ENCODE measurements at places on chromosomes 16 and 17. TPM values are rescaled to one million over a fixed set of nuclear protein-coding genes. Genes with fewer than 3 reads are reported as not detected.
A peak's percentile ranks its signal among the peaks of the same experiment; 100 is the strongest.

- DNase-seq, result no peak
- H3K36me3 ChIP-seq, result peaks cover 31% of the 10 kb centered on the region
- H3K4me3 ChIP-seq, result no peak overlapping the region
- H3K27ac ChIP-seq, result peak overlapping the region; percentile 92
- peaks cover 42% of the 10 kb centered on the region for H3K4me1 ChIP-seq
- no peaks in the 10 kb centered on the region for H3K27me3 ChIP-seq
Observed at GRCh38 chr16:29972500-29972899, 1.2 kb upstream of the TAOK2 start.

- H3K27me3 ChIP-seq, result no peaks in the 10 kb centered on the region
- H3K4me1 ChIP-seq, result no peaks in the 10 kb centered on the region
- no peak overlapping the region for H3K27ac ChIP-seq
- no peaks in the 10 kb centered on the region for H3K36me3 ChIP-seq
Observed at GRCh38 chr17:72463287-72464102, 342.7 kb downstream of the SOX9 start.

DNA sequence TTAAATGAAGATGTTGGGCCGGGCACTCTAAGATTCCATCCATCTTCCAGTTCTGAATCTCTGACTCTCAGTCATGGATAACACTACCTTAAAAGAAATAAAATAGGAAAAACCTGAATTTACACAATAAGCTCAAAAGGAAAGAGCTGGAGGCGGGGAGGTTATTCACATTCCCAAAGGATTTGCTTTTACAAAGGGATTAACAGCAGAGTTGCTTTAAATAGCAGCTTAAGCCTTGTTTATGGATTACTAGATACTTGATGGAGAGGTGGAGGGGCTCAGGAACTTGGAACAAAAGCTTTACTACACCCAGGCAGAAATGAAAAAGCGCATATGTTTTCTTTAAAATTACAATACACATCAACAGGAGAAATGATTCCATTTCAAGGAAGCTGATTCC is 84.5 kb downstream of the XYLT1 start:
- DNase-seq, result no peak
- no peak overlapping the region for H3K27ac ChIP-seq
- peaks cover 48% of the 10 kb centered on the region for H3K36me3 ChIP-seq
- peaks cover 66% of the 10 kb centered on the region for H3K4me1 ChIP-seq

DNA sequence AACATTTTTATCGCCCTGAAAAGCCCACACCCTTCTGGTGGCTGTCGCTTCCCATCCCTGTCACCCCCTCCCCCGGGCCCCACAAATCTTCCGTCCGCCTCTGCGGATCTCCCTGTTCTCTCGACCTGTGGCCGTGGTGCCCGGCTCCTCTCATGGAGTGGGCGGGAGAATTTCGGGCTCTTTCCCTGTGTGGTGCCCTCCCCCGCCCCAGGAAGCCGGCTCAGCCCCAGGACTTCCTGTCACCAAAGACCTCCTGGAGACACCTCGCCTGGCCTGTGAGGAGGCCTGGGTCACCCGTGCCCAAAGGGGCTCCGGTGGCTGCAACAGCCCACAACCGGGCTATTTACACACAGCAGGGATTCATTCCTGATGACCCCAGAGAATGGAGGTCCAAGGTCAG is 26.1 kb upstream of the UBE2I start:
- H3K27ac ChIP-seq, result no peak overlapping the region
- H3K4me1 ChIP-seq, result peaks cover 2% of the 10 kb centered on the region

GRCh38 chr17:7262192-7262934 is at the start of gene CLDN7:
CLDN7 (minus strand) TSS chr17:7262478; CDS start chr17:7262043, 435 bp downstream.
- no peak for DNase-seq
- peaks cover 12% of the 10 kb centered on the region for H3K36me3 ChIP-seq
- H3K4me3 ChIP-seq, result peak within 1 kb of the TSS; percentile 63
- H3K4me1 ChIP-seq, result peaks cover 26% of the 10 kb centered on the region
- H3K27ac ChIP-seq, result peak within 1 kb of the TSS; percentile 77

GRCh38 chr17:37847811-37848331 is 76.3 kb upstream of the TBC1D3K start:
- H3K4me3 ChIP-seq, result no peak overlapping the region
- peaks cover 5% of the 10 kb centered on the region for H3K27me3 ChIP-seq
- no peak overlapping the region for H3K27ac ChIP-seq

DNA sequence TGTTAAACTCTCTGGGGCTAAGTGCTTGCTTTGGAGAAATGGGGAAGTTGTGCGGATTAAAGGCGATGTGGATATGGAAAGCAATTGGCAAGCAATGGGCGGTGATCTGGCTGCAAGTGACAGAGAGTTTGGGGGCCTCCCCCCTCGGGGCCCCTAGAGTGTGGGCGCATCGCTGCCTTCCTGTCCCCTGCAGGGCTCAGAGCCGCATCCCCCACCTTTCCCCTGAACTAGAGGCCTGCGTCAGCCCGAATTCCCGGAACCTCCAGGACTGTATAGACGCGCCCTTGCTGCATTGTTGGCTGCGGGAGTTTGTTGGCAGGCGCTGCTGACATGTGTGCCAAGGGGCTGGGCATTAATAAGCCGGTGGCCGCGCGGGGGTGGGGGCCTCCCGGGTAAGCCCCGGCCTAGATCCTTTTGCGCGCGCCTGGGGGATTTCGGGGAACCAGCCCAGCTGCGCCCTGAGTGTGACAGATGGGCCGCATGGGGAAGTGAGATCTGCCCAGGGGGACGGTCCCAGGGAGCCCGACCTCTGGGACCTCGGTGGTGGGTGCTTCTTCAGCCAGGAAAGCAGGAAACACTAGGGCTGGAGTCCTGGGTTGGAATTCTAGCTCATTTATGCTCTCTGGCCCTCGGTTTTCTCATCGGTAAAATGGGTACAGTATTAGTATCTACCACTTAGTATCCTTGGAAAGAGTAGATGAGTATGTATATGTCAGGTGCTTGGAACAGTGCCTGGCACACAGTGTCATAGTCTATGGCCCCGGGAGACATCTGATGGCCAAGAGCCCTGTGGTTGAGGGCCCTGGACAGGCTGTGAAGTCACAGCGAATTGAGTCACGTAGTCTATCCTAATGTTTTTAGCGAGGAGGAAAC is 1.0 kb downstream of the EEF2K start:
- H3K27me3 ChIP-seq, result no peaks in the 10 kb centered on the region
- peaks cover 22% of the 10 kb centered on the region for H3K36me3 ChIP-seq
- peaks cover 40% of the 10 kb centered on the region for H3K4me1 ChIP-seq
- peak; percentile 56 for DNase-seq
- peak overlapping the region; percentile 70 for H3K27ac ChIP-seq
- H3K4me3 ChIP-seq, result peak overlapping the region; percentile 80

DNA sequence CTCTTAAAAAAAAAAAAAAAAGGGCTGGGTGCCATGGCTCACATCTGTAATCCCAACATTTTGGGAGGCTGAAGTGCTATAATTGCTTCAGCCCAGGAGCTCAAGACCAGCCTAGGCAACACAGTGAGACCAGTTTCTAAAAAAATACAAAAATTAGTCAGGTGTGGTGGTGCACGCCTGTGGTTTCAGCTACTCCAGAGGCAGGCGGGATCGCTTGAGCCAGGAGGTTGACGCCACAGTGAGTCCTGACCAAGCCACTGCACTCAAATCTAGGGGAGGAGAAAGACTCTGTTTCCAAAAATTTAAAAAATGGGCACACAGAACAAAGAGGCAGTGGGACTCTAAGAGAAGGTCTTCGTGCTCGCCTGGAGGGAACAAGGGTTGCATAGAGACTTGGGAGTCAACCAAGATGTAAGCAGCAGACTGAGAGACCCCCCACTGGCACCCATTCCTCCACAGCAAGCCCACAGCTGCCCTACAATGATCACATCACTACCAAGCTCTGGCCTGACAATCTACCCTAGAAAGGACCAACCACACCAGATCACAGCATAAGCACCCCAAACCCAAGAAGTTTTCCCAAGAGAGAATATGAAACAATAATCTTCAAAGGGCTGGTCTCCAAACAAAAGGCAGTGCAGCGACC is 121.6 kb downstream of the ANKRD11 start:
- no peak for DNase-seq
- peaks cover 79% of the 10 kb centered on the region for H3K4me1 ChIP-seq
- H3K27me3 ChIP-seq, result no peaks in the 10 kb centered on the region
- H3K4me3 ChIP-seq, result no peak overlapping the region
- H3K27ac ChIP-seq, result peak overlapping the region; percentile 43

DNA sequence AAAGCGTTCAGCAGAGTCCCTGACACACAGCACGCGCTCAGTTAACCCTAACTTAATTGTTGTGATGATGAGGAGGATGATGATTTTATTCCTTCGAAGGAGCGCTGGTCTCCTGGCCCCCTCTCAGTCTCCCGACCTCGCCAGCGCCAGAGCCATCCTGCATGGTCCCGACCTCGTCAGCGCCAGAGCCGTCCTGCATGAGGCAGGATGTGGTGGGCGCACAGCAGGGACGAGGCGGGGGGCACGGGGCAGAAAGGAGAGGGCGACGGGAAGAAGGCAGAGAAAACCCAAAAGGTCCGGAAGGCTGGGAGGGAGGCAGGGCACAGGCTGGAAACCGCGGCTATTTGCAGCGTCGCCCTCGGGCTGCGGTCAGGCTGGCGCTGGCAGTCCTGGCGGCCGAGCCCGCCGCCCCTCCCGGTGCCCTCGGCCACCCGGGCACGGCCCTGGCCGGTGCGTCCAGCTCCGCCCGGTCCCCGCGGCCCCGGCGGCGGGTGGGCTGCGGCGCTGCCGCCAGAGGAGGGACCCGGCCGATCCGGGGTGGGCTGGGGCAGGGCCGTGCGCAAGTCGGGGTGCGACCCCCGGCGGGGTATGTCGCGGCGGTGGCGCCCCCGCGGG is 3.0 kb upstream of the TAC4 start:
- no peak for DNase-seq
- H3K4me1 ChIP-seq, result peaks cover 17% of the 10 kb centered on the region
- peaks cover 14% of the 10 kb centered on the region for H3K27me3 ChIP-seq
- H3K36me3 ChIP-seq, result no peaks in the 10 kb centered on the region
- H3K27ac ChIP-seq, result peak overlapping the region; percentile 87

GRCh38 chr17:45314741-45315647 is 1.8 kb downstream of the MAP3K14 start:
- peak overlapping the region; percentile 83 for H3K4me3 ChIP-seq
- peaks cover 48% of the 10 kb centered on the region for H3K36me3 ChIP-seq
- DNase-seq, result no peak
- H3K27ac ChIP-seq, result peak overlapping the region; percentile 92

GRCh38 chr16:57271063-57271345 is 13.5 kb downstream of the PLLP start:
- peaks cover 26% of the 10 kb centered on the region for H3K4me1 ChIP-seq
- H3K36me3 ChIP-seq, result no peaks in the 10 kb centered on the region
- no peak for DNase-seq
- no peak overlapping the region for H3K27ac ChIP-seq
- no peaks in the 10 kb centered on the region for H3K27me3 ChIP-seq

DNA sequence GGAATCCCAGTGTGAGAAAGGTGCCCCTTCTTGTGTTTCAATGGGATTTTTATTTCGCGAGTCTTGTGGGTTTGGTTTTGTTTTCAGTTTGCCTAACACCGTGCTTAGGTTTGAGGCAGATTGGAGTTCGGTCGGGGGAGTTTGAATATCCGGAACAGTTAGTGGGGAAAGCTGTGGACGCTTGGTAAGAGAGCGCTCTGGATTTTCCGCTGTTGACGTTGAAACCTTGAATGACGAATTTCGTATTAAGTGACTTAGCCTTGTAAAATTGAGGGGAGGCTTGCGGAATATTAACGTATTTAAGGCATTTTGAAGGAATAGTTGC is 567 bp downstream of the UBB start:
- DNase-seq, result no peak
- peaks cover 38% of the 10 kb centered on the region for H3K36me3 ChIP-seq
- H3K4me3 ChIP-seq, result peak overlapping the region; percentile 97
- H3K27ac ChIP-seq, result peak overlapping the region; percentile 96
- peaks cover 39% of the 10 kb centered on the region for H3K4me1 ChIP-seq
- no peaks in the 10 kb centered on the region for H3K27me3 ChIP-seq

- DNase-seq, result peak; percentile 66
- peaks cover 9% of the 10 kb centered on the region for H3K4me1 ChIP-seq
- H3K27ac ChIP-seq, result no peak overlapping the region
- H3K27me3 ChIP-seq, result no peaks in the 10 kb centered on the region
- no peaks in the 10 kb centered on the region for H3K36me3 ChIP-seq
Observed at GRCh38 chr16:88815901-88816589, 4.3 kb upstream of the APRT start.

DNA sequence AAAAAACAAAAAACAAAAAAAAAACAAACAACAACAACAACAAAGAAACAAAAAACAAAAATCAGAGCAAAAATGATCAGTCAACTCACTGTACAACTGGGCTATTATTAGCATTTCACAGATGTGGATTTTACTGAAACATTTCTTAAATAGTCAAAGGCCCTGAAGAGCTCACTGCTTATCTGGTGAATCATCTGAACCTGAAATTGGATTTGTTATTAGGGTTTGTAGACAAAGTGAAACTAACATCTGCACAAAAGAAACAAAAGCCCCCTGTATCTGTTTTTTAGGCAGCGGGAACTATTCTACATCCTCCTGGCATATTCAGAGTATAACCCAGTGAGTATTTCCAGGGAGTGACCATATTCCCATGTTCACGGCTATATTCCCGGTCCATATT is 32.6 kb upstream of the KSR1 start:
- peaks cover 2% of the 10 kb centered on the region for H3K36me3 ChIP-seq
- H3K4me1 ChIP-seq, result no peaks in the 10 kb centered on the region
- H3K27me3 ChIP-seq, result no peaks in the 10 kb centered on the region
- no peak for DNase-seq

DNA sequence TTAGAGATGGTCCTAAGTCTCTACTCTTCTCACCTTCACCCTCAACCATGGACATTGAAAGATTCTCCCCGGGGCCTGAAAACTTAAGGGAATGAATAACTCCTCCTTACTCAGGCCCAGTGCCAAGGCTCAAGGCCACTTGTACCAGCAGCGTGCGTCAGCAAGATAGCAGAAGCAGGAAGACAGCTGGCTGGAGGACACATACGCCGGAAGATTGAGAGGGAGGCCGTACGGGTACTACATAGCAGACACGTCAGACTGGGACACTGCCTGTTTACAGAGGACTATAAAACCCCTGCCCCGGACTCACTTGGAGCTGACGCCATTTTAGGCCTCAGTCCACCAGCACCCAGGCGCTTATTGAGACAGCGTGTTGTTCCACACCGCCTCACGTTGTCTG is 75.8 kb upstream of the MED13 start:
- no peak for DNase-seq
- H3K27me3 ChIP-seq, result peaks cover 10% of the 10 kb centered on the region
- H3K27ac ChIP-seq, result no peak overlapping the region
- no peaks in the 10 kb centered on the region for H3K36me3 ChIP-seq
- peaks cover 3% of the 10 kb centered on the region for H3K4me1 ChIP-seq

GRCh38 chr16:11257131-11257938 is 1.3 kb upstream of the SOCS1 start:
- peaks cover 44% of the 10 kb centered on the region for H3K4me1 ChIP-seq
- H3K4me3 ChIP-seq, result peak overlapping the region; percentile 97
- H3K27ac ChIP-seq, result peak overlapping the region; percentile 96
- peak; percentile 77 for DNase-seq
- H3K36me3 ChIP-seq, result peaks cover 30% of the 10 kb centered on the region

- DNase-seq, result no peak
- no peak overlapping the region for H3K27ac ChIP-seq
- no peak overlapping the region for H3K4me3 ChIP-seq
- no peaks in the 10 kb centered on the region for H3K4me1 ChIP-seq
- no peaks in the 10 kb centered on the region for H3K36me3 ChIP-seq
Observed at GRCh38 chr17:34351096-34351495, 5.2 kb upstream of the CCL13 start.

GRCh38 chr16:75306099-75306762 is 54.8 kb upstream of the BCAR1 start:
- no peak overlapping the region for H3K27ac ChIP-seq
- DNase-seq, result no peak
- no peak overlapping the region for H3K4me3 ChIP-seq
- peaks cover 7% of the 10 kb centered on the region for H3K27me3 ChIP-seq
- peaks cover 21% of the 10 kb centered on the region for H3K4me1 ChIP-seq
- peaks cover 25% of the 10 kb centered on the region for H3K36me3 ChIP-seq

RAB26 gene
- 0.31 TPM for total RNA-seq

RHBDF1 gene
- total RNA-seq, result 0.40 TPM

ZNF768 gene
- total RNA-seq, result 6.7 TPM

LITAFD gene
- not detected for total RNA-seq
